ENCODE measurements at places on chromosomes 6 and 20.

DNA sequence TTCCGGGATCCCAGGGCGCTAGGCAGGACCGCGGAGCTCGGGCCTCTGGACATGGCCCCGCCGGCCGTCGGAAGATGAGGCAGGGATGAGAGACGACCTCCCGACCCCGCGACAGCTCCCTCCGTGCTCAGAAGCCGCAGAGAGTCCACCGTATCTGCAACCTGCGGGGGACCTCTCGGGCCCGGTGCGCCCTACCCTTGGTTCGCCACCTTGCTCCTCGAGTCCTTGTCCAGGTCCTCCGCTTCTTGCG, 301 bp downstream of the PPP1R3D start:
- no peak for DNase-seq

GRCh38 chr6:148441454-148441911, 98.8 kb downstream of the SASH1 start:
- DNase-seq: no peak

DNA sequence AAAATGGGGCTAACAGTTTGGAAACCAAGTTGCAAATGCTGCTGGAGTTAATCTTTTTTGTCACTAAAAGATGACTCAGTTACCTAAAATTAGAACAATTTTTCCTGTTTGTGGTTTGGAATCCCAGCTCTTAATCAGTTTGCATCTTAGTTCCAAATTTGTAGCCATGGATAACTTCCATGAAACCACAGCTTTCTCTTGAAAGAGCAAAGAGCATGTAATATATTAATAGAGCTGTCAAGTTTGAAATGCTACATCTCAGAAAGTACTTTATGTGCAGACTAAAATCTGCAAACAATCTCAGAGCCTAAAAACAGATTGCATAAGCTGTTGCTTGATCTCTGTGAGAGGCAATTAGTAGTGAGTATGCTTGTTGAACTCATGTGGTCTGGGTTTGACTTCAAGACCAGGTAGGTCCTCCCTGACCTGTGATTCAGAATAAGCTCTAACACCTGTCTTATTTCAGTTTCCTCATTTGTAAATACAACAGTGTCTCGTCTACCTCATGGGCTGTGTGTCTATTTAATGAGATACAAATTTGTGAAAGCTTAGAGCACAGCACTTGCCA, 23.5 kb downstream of the DHX35 start:
- DNase-seq: peak; percentile 14

DNA sequence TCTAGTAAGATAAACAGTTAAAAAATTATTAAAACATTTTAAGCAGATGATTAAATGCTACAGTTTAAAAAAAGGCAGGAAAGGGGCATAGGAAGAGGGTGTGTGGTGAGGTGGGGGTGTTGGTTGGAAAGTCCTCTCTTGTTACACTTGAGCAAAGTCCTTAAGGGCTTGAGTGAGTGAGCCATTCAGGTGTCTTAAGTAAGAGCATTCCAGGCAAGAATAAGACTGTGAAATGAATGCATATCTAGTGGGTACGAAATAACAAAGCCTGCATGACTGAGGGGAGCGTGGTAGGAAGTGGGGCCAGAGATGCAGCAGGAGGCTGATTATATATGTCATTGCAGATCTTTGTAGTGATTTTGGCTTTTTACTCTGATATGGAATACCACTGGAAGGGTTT, 5.1 kb downstream of the CDKAL1 start:
- DNase-seq: no peak

- peak; percentile 7 for DNase-seq
Observed at GRCh38 chr20:8304124-8304816, 172.2 kb downstream of the PLCB1 start.

GRCh38 chr6:33888183-33888582, 84.4 kb upstream of the MLN start:
- DNase-seq: no peak

GRCh38 chr6:28315628-28316027, 20.3 kb downstream of the ZSCAN31 start:
- no peak for DNase-seq

DNA sequence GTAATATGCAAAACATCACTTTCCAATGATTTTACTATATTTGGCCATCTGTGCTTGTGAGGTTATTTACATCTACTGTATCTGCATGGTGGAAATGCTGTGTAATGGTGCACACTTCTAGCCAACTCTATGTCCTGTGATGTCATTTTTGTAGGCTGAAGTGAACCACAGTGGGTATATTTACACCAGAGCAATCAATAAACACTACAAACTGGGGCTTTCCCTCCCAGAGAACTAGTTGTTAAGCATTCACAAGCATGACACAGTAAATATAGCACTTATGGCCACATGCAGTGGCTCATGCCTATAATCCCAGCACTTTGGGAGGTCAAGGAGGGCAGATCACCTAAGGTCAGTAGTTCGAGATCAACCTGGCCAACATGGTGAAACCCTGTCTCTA, 4.9 kb downstream of the SLC22A2 start:
- DNase-seq: no peak

DNA sequence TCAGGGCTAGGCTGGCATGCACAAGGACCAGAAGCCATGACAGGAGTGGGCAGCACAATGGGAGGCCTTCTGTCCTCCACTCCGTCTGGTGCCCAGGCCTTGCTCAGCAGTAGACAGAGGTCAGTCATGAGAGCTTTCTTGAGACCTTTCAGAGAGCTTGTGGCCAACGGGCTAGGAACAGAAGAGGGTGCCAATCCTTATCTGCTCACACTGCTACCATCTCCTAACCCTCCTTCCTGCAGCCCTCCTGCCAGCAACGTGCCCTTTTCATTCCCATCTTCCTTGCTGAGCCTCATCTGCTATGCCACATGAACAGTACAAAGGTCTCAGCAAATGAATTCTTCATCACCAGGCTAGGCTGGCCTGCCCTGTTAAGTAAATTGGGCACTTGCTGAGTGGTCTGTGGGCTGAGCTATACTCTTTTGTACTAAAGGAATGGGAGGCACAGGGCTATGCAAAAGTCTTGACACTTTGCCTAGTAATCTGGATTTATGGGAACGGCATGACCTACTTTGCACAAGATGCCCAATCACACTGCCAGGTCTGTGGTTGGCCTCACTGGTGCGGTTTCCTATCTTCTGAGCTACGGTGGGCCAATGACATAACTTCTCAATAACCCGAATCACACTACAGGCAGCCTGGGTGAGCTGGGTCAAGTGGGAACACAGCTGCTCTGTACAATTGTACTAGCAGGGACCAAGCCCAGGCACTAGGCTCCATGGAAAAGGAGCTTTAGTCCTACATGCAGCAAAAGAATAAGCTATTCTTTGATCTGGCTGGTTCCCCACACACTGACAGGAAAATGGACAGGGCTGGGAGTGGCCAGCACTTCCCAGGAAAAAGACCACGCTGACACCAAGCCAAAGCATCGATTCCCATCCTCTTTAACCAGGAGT, 47.8 kb downstream of the ELOVL5 start:
- DNase-seq: peak; percentile 18

GRCh38 chr6:41976794-41977484, 35.3 kb upstream of the CCND3 start:
- no peak for DNase-seq

- DNase-seq: no peak
Observed at GRCh38 chr20:9981829-9982228, 53.0 kb upstream of the ANKEF1 start.

DNA sequence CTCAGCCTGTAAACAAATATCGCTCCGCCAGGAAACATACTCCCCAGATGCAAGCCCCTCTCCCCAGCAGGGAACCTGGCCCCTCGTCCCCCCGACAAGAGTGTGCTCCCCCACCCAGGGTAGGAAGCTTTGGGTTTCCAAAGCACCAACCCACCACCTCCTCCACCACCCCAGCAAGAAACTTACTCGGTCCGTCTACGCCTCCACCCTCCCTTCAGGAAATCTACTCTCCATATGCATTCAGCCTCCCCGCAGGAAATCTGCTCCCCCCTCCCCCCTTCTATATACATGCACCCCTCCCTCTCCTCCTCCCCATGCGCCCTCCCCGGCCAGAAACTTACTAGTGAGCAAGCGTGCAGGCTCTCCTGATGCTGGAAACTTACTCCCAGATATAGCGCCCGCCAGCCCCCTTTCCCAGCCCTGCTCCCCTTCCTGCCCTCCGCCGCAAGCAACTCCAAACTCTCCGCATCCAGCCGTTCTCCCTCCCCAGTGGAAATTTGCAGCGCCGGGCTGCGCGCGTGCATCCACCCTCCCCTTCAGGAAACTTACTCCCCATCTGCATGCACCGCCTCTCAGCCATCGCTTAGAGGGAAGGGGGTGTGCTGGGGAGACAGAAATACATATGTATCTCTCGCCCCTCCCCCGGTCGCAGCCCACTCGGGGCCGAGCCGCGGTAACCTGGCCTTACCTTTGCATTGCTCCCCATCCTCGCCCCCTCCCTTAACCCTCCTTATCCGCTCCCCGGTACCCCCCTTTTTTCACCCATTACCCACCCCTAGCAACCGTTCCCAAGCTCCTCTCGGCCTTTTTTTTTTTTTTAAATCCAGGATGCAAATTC, at the start of gene TRERF1:
TRERF1 (minus strand) TSS at position 594 of the 838 bp plus-strand sequence. CDS start 182,336 bp downstream, outside the sequence.
- DNase-seq: peak; percentile 94

- DNase-seq: no peak
Observed at GRCh38 chr6:43992783-43993644, 134.2 kb downstream of the MRPL14 start.
